Activated CD4-positive, alpha-beta T cell treated with anti-CD3 and anti-CD28 coated beads, Interleukin-2, amount 50 U/mL, for 4 hours (primary cell): ENCODE measurements at places on chromosomes 13 and 19.

- DNase-seq, result no peak
Measured at GRCh38 chr13:39530916-39531315, 72.1 kb downstream of the LHFPL6 start.

- DNase-seq, result no peak
Measured at GRCh38 chr13:42753697-42754096, 27.7 kb upstream of the FAM216B start.

DNA sequence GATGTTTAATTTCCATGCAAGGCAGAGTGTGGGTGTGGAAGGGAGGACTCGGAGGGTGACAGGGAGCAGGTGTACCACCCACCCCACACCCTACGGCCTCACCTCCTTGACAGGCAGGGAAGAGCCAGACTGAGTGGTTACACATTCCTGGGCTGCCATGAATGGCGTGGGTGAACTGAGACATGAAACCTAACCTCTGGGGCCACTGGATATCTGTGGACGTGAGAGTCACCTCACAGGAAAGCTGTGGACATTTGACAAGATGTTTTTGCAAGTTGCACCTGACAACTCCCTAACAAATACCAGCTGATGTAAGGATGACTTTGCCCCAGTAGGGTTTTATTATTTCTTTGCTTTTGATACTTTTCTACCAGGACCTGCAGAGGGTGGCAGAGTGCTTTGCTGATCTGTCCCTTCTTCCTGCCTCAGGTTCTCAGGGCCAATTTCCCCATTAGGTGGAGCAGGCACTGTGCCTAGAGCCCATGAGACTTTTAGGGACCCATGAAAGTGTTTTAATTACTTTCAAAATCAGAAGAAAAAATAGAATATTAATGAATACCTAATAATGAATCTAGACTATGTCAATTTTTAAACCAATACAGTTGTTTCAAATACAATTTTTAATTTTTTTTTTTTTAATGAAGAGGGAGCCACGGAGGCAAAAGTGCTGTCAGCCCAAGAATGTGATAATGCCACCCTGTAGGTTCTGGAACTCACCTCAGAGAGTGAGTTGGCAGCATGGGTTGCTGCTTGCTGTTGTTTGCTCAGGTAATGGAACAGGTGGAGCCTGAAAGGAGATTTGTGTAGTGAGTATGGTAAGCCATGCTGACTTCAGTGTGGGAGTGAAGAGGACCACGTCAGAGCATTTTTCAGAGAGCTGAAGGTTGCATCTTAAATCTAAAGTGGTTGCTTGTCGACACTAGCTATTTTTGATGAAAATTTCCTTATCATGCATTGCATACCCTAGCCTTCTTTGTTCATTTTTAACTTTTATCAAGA, 58.0 kb upstream of the CYSLTR2 start:
- peak; percentile 53 for DNase-seq

GRCh38 chr19:36838784-36839324, 667 bp upstream of the ZNF790 start:
- DNase-seq, result no peak

DNA sequence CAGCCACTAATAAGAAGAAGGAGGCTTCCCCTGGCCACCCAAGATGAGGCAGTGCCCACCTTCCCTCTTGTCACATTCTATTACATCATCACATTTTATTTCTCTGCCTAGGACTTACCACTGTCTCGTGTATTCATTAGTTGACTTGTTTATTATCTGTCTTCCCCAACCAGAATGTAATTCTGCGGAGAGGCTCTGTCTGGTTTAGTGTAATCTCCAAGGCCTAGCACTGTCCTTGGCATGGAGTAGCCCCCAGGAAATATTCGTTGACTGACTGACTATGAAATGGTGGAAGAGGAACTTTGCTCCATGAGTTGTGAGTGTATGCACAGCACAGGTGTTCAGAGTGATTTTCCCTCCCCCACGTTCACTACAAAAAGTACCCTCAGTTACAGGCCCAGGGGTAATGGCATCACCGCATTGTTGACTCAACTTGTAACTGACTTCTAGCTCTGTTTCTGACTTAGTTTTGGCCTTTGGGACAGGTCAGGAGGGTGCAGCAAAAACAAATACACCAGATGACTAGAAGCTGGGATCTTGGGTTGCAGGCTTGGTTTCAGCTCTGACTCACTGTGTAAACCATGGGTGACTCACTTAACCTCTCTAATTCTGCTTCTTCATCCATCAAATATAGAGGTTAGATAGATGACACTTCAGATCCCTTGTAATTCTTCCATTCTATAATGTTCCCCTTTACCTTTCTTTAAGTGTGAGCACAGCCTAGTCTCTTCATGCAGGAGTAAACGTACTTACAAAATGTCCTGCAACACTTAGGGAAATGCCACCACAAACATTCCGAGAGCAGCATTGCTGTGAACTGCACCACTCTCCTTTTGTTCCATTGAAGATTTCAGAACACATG, 229.7 kb downstream of the KCNRG start:
- DNase-seq, result peak; percentile 30

DNA sequence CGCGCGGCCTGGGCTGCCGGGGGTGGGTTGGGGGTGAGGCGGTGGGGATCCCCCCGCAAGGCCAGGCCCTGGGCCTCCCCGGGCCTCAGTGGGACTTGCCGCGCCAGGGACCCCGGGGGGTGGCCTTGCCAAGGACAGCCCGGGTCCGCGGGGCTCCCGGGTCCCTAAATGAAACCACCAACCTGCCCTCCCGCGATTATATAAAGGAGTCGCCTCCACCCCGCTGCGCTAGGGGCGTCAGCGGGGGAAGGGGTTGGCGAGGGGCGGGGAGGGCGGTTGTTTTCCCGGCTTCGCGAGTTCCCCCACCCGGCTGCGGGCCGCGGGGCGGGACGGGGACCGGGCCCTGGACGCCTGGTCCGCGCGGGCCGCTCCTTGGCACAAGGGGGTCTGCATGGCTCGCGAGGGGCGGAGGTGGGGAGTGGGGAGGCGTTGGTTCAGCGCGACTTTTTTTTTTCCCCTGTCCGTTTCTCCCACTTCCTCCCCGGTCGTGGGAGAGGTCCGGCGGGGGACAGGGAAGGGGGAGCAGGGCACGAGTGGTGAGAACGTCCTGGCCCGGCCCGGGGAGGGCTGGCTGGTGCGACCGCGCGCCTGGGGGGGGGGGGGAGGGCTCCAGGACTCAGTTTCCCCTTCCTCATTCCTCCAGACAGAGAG, 822 bp upstream of the ZBTB7A start:
- no peak for DNase-seq

DNA sequence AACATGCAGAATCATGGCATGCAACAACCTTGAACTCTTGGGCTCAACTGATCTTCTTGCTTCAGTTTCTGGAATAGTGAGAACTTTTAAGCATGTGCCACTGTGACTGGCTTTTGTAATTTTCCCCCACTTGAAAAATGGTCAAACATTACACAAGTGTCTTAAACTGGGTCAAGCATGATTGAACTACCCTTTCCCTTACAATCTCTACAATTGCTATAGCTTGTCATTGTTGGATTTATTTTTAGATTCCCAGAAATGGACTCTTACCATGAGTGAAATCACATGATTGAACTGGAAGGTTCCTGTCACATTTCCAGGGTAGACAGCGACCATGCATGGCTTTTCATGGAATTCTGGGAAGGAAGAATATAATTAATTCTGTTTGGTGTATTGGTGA, 102.2 kb upstream of the TUBA3C start:
- no peak for DNase-seq

- no peak for DNase-seq
Measured at GRCh38 chr19:46019270-46019669, 3.6 kb downstream of the PGLYRP1 start.

- no peak for DNase-seq
Measured at GRCh38 chr13:40981949-40982348, 37.2 kb downstream of the ELF1 start.

DNA sequence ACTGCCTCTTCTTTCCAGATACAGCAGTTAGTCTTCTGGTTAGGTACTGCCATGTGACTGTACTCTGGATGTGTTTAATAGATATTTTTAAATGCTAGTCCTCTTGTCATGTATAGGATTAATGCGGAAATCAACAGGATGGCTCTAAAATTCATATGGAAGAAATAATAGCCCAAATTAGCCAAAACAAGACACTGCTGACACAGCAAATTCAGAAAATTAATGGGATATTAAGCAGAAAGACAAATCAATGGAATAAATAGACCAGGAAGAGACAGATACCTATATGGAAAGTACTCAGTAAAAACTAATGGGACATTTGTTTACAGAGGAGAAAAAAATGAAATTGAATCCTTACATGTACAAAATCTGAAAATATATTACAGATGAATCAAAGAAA, 679.3 kb upstream of the PCDH20 start:
- DNase-seq, result no peak

GRCh38 chr19:20077791-20078463, at the start of gene ZNF90:
Gene ZNF90, plus strand, starts transcription at chr19:20078000. Its CDS starts 133 bp downstream, at chr19:20078133.
- DNase-seq, result peak; percentile 80

DNA sequence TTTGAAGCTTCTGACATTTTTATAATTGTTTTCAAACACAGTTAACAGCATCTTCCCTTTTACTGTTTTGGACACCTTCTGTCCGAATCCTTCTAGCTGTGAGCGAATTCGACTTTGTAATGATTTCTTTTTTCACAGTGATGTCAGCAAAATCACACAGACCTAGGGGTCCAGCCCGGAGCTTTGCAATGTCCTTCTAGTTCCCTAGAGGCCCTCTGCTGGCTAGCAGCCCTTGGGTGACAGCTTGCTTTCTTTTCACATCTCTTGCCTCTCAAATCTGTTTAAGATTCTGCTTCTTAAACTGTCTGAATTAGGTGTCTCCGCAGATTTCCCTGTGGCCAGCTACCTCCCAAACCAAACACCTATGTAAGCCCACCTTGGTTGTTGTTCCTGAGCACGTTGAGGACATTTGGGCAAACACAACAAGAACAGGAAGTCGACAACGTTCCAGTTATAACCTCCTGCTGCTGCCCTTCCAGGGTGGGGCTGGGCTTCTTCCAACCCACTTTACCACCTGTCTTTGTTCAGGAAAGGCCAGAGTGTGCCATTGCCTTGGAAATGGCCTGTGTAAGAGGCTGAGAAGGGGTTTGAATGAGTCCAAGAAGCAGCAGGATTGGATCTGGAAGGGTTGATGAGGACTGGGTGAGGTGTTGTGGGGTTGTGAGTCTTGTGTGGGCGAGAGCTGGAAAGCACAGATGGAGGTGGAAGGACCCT, 123.1 kb downstream of the ATP8A2 start:
- no peak for DNase-seq

DNA sequence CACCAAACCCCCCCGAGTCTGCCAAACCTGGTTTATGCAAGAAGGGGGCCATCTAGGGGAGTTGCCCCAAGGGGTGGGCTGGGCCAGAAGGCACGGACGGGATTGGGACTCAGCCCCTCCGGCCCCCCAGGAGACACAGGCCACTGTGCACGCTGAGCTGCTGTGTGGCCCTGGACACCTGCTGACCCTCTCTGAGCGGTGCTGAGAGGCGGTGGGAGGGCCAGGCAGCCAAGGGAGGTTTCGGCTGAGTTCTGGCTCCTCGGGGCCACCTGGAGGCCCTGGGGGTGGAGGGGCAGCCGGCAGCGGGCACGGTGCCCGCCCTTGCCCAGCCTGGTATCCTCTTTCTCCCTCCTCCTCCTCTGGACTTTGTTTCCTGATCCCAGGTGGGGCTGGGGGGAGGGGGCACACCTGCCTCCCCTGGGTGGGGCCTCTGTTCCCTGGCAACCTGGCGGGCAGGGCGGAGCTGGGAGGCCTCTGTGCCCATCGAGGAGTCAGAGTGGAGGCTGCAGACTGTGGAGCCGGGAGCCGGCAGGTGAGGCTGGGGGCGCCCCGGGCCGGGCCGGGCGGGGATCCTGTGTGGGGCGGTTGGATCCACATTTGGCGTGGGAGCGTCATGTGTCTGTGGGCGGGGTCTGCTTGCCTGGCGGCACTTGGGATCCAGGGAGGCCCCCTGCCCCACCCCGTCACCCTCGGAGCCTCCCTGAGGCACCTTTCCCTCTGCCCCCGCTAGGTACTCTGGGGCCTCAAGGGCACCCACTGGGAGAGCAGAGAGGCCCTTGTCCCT, at the start of gene MISP:
Gene MISP, plus strand, starts transcription at position 473 of the 784 bp plus-strand sequence. CDS start 5,835 bp downstream, outside the sequence.
- no peak for DNase-seq

DNA sequence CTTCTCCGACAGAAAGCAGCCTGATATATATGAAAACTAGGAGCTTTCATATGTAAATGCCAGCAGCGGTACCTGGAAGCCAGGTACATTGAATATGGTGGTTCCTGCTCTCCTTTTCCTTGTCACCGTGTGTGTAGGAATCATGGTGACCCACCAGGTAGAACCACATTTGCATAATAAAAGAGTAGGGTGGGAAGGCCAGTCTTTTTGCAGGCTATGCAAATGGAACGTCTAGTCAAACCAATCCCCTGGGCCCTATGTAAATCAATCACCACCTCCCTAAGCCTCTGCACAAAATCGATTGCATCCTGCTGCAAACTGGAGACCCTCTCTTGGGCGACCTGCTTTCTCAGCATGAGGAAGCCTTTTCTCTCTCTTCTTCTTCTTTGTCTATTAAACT, 22.2 kb upstream of the ZNF181 start:
- no peak for DNase-seq
